ENCODE measurements at places on chromosomes 2 and 18. TPM values are rescaled to one million over a fixed set of nuclear protein-coding genes. Genes with fewer than 3 reads are reported as not detected.

The RND3 gene
- total RNA-seq = 51.8 TPM

DNA sequence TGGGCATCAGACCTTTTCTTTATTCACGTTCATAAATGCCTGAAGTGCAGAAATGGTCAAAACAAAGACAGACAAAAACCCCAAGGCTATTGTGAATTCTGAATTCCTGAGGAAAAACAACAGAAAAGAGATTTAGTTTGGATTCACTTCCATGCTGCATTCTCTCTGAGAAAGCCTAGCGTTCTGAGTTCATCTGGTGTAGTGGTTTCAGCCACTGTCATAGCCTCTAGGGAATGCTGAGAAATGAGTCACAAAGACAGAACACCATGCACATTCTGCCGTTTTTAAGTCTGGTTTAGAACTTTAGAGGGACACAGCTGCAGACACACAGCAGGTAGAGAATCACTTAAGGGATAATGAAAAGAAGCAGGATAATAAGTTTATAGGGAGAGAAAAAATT is 93.8 kb downstream of the LRP1B start:
- no peak for DNase-seq

- no peak for DNase-seq
These were observed 10.5 kb downstream of the OBSL1 start for GRCh38 chr2:219560893-219561178.

The TMEM247 gene
- not detected for total RNA-seq

The INHBB gene
- total RNA-seq = 0.87 TPM

The EGR4 gene
- 0.07 TPM for total RNA-seq

DNA sequence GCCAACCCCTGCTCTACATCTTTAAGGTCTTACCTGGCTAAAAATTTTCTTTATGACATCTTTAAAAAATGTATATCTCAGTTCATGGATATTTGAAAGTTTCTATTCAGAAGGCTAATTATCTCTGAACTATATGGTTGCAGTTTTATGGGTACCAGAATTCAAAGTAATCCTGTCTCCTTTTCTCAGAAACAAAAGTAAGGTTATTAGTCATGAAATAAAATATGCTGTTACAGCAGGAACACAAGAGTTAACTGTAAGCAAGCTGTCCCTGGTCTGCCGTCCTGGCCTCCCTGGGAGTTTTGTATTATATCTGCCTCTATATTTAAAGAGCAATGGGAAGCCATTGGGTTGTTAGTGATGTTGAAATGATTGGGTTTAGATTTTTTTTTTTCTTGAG is 34.0 kb downstream of the SLC4A1AP start:
- no peak for DNase-seq

The RESP18 gene
- not detected for total RNA-seq

- DNase-seq = no peak
These were observed 226.6 kb downstream of the ALPK2 start for GRCh38 chr18:58402247-58402646.

All from epithelial cell of proximal tubule (primary cell).